ENCODE measurements at places on chromosomes 5 and 9. TPM values are rescaled to one million over a fixed set of nuclear protein-coding genes. Genes with fewer than 3 reads are reported as not detected.

DNA sequence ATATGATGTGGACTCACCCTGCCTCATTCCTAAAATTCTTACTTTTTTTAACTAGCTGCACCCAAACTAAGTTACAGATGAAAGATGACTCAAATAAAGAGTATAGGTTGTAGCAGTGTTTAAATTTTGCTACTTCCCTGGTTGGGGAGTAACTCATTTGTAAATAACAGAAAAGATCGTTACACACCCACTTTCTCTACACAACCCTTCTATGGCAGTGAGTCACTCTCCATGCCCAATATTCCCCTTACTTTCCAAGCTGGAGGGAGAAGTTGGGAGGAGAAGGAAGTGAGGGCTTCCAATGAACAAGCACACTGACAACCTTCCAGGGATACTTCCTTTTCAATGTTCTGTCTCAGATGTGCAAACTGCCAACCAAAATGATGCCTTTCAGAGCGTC, 1.9 kb downstream of the RASEF start:
- no peak overlapping the region for H3K27ac ChIP-seq
- DNase-seq, result no peak
- no peaks in the 10 kb centered on the region for H3K4me1 ChIP-seq
- no peak overlapping the region for H3K4me3 ChIP-seq
- peaks cover 36% of the 10 kb centered on the region for H3K27me3 ChIP-seq

GRCh38 chr9:11328326-11328725, 715.5 kb upstream of the PTPRD start:
- no peak for DNase-seq
- H3K36me3 ChIP-seq, result no peaks in the 10 kb centered on the region
- no peak overlapping the region for H3K27ac ChIP-seq
- no peak overlapping the region for H3K4me3 ChIP-seq
- no peaks in the 10 kb centered on the region for H3K4me1 ChIP-seq

- no peaks in the 10 kb centered on the region for H3K27me3 ChIP-seq
- peak; percentile 23 for DNase-seq
- peaks cover 2% of the 10 kb centered on the region for H3K36me3 ChIP-seq
- H3K4me1 ChIP-seq, result no peaks in the 10 kb centered on the region
- no peak overlapping the region for H3K4me3 ChIP-seq
Measured at GRCh38 chr9:134656334-134657006, 14.9 kb downstream of the COL5A1 start.

DNA sequence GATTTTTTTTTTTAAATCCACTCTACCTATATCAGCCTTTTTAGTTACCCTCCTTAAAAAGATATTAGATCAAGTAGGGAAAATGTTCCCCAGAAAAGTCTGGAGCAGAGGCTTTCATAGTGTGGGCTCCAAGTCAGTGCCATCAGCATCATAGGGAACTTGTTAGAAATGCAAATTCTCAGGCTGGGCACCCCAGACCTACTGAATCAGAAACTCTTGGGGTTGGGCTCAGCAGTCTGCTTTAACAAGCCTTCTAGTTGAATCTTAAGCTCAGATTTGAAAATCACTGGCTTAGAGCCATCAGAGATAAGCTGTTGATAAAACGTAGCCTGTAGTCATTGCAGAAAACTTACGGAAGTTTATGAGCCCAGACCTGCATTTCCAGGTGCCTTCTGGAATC, 140.1 kb downstream of the TMEM38B start:
- no peaks in the 10 kb centered on the region for H3K27me3 ChIP-seq
- no peaks in the 10 kb centered on the region for H3K36me3 ChIP-seq
- DNase-seq, result no peak

- H3K36me3 ChIP-seq, result peaks cover 1% of the 10 kb centered on the region
- no peak overlapping the region for H3K27ac ChIP-seq
- no peak for DNase-seq
- no peaks in the 10 kb centered on the region for H3K27me3 ChIP-seq
- H3K4me1 ChIP-seq, result no peaks in the 10 kb centered on the region
- no peak overlapping the region for H3K4me3 ChIP-seq
Measured at GRCh38 chr9:121851641-121852091, 200.2 kb downstream of the DAB2IP start.

DNA sequence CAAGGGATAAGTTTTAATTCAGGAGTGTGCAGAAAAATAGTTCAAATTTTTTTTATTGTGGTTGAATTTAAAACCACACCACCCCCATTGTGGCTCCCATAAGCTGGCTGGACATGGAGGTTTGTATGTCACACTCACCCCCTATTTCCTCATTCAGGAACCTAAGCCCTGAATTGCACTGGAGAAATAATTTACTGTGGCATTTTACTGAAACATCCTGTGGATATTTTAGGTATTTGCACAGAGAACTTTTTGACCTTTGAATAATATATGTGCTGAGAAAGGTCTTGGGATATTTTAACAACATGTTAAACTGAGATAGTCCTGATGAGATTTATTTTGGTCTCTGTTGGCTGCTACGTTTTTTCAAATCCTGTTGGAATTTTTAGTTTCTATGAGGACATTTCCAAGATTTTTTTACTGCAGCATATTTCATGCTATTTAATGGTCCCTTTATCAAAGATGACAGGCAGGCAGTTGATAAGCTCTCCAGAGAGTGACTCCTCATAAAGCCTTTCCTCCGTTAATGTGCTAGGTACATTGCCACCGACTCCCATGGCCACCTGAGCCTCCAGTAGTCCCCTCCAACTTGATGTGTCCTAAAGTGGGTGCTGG, 51.2 kb upstream of the PALM2AKAP2 start:
- H3K4me1 ChIP-seq, result no peaks in the 10 kb centered on the region
- no peak for DNase-seq
- H3K27me3 ChIP-seq, result peaks cover 3% of the 10 kb centered on the region
- H3K36me3 ChIP-seq, result no peaks in the 10 kb centered on the region

- H3K27me3 ChIP-seq, result peaks cover 6% of the 10 kb centered on the region
- H3K36me3 ChIP-seq, result no peaks in the 10 kb centered on the region
- no peak overlapping the region for H3K27ac ChIP-seq
- DNase-seq, result no peak
- H3K4me1 ChIP-seq, result peaks cover 29% of the 10 kb centered on the region
Measured at GRCh38 chr5:55853041-55853670, 2.0 kb downstream of the IL31RA start.

The SLC4A9 gene
- not detected for total RNA-seq

Measured in activated CD8-positive, alpha-beta T cell treated with anti-CD3 and anti-CD28 coated beads for 36 hours (primary cell).